ENCODE measurements at places on chromosomes 1 and 21. TPM values are rescaled to one million over a fixed set of nuclear protein-coding genes. Genes with fewer than 3 reads are reported as not detected.

GRCh38 chr1:182274618-182275017 lies 117.0 kb downstream of the GLUL start:
- H3K4me3 ChIP-seq = no peak overlapping the region
- DNase-seq = no peak
- no peak overlapping the region for H3K27ac ChIP-seq
- H3K27me3 ChIP-seq = no peaks in the 10 kb centered on the region

- no peak overlapping the region for H3K4me3 ChIP-seq
- no peak for DNase-seq
- H3K27ac ChIP-seq = no peak overlapping the region
- H3K27me3 ChIP-seq = no peaks in the 10 kb centered on the region
Measured at GRCh38 chr1:58905628-58906221, 121.9 kb upstream of the JUN start.

DNA sequence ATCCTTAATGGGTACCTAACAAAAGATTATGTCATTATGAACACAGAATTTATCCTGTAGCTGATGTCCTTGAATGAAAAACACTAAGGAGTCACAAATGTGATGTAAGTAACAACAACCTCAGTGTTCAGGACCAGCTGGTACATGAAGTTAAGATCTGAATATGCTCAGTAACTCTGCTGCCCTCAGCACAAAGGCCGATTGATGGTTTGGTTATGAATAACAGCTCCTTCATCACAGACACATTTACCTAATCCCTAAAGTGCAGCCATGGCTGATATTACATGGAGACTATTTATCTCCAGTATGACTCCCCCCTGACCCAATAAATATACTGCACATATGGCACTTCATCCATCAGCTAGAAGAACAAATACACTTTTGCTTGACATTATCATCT lies 75.2 kb downstream of the PLPPR5 start:
- no peak for DNase-seq
- H3K27me3 ChIP-seq = no peaks in the 10 kb centered on the region
- no peak overlapping the region for H3K4me3 ChIP-seq
- H3K4me1 ChIP-seq = no peaks in the 10 kb centered on the region
- no peaks in the 10 kb centered on the region for H3K36me3 ChIP-seq

GRCh38 chr1:2300004-2300771 lies 72.1 kb downstream of the SKI start:
- H3K4me3 ChIP-seq = peak overlapping the region; percentile 25
- no peaks in the 10 kb centered on the region for H3K36me3 ChIP-seq
- peak; percentile 37 for DNase-seq
- H3K27me3 ChIP-seq = no peaks in the 10 kb centered on the region
- peaks cover 14% of the 10 kb centered on the region for H3K4me1 ChIP-seq

GRCh38 chr1:54294887-54295286 lies 94.9 kb downstream of the MRPL37 start:
- peaks cover 40% of the 10 kb centered on the region for H3K4me1 ChIP-seq
- no peaks in the 10 kb centered on the region for H3K36me3 ChIP-seq
- no peak overlapping the region for H3K27ac ChIP-seq
- H3K4me3 ChIP-seq = no peak overlapping the region
- DNase-seq = no peak
- no peaks in the 10 kb centered on the region for H3K27me3 ChIP-seq

GRCh38 chr1:157697781-157698569 lies 2.6 kb downstream of the FCRL3 start:
- H3K27ac ChIP-seq = no peak overlapping the region
- no peaks in the 10 kb centered on the region for H3K36me3 ChIP-seq
- no peaks in the 10 kb centered on the region for H3K27me3 ChIP-seq
- H3K4me3 ChIP-seq = no peak overlapping the region

- H3K36me3 ChIP-seq = no peaks in the 10 kb centered on the region
- no peak overlapping the region for H3K27ac ChIP-seq
- no peaks in the 10 kb centered on the region for H3K27me3 ChIP-seq
Measured at GRCh38 chr1:57612833-57613232, 189.0 kb upstream of the DAB1 start.

- H3K4me1 ChIP-seq = no peaks in the 10 kb centered on the region
- no peak overlapping the region for H3K27ac ChIP-seq
- no peak overlapping the region for H3K4me3 ChIP-seq
- H3K27me3 ChIP-seq = no peaks in the 10 kb centered on the region
Measured at GRCh38 chr1:168653567-168653966, 75.4 kb downstream of the DPT start.

Gene CRB1
- total RNA-seq = not detected

Measured in colonic mucosa (tissue), 4 donors.